Activated CD4-positive, CD25-positive, alpha-beta regulatory T cell treated with anti-CD3 and anti-CD28 coated beads, Interleukin-2, amount 50 U/mL, for 16 hours (primary cell): ENCODE measurements at places on chromosomes 3 and 15.

GRCh38 chr3:125045194-125045593, 10.6 kb downstream of the HEG1 start:
- DNase-seq = no peak

DNA sequence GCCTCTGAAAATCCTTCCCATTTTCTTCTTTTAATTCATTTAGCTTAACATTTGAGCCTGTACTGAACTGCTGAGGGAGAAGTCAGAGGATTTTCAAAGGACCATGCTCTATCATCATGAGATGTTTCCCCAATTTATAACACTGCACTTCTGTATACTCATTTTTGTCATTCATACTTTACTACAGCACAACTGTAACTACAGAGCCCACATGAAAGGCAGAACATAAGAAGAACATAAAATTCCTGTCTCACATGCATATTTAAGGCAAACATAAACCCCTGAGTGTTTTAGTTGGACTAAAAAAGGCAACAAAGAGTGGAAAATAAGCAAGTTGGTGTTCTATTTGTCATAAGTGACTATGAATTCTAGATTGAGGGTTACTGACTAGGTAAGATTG, 237.7 kb upstream of the ARPP21 start:
- no peak for DNase-seq

GRCh38 chr15:34855893-34856292, 60.5 kb upstream of the ACTC1 start:
- DNase-seq = no peak

DNA sequence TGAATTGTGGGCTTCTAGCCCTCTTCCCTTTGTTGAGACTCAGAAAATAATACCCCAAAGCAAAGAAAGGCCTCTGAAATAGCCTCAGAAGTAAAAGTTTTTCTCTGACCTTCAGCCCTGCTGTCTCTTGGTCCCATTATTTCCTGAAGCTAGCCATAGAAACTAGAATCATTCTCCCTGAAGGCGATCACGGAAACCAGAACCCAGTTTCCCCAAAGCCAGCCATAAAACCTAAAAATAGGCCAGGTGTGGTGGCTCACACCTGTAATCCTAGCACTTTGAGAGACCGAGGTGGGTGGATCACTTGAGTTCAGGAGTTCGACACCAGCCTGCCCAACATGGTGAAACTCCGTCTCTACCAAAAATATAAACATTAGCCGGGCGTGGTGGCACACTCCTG, 27.2 kb downstream of the EXD1 start:
- DNase-seq = no peak

DNA sequence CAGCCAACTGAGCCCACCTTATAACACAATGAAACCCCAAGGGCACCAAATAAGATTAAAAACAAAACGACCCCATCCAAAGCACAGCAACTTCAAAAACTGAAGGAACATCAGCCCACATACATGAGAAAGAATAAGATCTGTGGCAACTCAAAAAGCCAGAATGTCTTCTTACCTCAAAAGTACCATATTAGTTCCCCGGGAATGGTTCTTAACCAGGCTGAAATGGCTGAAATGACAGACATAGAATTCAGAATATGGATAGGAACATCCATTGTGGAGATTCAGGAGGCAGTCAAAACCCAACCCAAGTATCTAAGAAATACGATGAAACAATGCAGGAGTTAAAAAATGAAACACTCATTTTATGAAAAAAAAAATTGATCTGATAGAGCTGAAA, 222.3 kb downstream of the SCAPER start:
- no peak for DNase-seq

- no peak for DNase-seq
Observed at GRCh38 chr3:185927501-185928200, 10.2 kb downstream of the TRA2B start.

DNA sequence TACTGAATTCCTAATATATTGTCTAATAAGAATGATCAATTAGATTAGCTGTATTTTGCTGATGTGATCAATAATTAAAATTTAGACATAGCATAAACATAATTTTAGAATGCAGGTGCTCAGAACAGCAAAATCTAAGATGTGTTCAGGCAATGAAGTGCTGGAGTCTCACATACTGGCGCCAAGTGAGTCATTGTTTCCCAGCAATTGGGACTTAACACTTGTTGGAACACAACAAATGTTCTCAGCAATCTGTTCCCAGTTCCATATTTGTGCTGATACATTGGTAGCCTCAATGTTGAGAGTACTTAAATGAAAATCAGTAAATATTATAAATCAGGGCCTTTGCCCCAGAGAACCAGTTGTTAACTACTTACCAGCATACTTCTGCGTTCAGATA, 619.0 kb downstream of the ROBO1 start:
- DNase-seq = no peak

DNA sequence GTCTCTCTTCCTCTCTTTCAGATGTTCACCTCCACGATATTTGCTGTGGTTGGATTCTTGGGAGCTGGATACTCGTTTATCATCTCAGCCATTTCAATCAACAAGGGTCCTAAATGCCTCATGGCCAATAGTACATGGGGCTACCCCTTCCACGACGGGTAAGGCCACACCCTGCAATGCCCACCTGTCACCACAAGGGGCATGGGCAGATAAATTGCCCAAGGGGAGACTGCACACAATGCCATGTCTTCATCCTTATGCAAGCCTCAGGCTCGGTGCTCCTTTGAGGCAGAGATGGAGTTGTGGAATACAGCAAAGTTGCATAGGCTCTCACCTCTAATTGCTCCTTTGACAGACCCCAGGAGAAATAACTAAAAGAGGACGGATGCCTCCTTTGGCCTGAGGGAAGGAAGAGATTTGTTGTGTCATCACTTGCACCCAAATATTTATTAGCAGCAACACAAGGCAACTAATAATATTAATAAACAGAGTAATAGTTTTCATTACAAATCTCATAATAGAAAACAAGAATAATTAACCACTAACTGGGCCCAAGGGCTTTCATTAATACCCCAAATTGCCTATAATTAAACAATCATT, 13.2 kb downstream of the TM4SF4 start:
- DNase-seq = no peak
